ENCODE measurements at places on chromosomes 3 and 15. TPM values are rescaled to one million over a fixed set of nuclear protein-coding genes. Genes with fewer than 3 reads are reported as not detected.

The MYZAP gene
- polyA plus RNA-seq: 7.2 TPM

The GPR176 gene
- 0.60 TPM for polyA plus RNA-seq

The CIB2 gene
- 16.9 TPM for polyA plus RNA-seq

The TMIE gene
- polyA plus RNA-seq: not detected

The MAP4 gene
- 55.3 TPM for polyA plus RNA-seq

The MCF2L2 gene
- polyA plus RNA-seq: not detected

The ADAMTSL3 gene
- 2.4 TPM for polyA plus RNA-seq

The USP13 gene
- 0.69 TPM for polyA plus RNA-seq

The ICE2 gene
- polyA plus RNA-seq: 4.6 TPM

DNA sequence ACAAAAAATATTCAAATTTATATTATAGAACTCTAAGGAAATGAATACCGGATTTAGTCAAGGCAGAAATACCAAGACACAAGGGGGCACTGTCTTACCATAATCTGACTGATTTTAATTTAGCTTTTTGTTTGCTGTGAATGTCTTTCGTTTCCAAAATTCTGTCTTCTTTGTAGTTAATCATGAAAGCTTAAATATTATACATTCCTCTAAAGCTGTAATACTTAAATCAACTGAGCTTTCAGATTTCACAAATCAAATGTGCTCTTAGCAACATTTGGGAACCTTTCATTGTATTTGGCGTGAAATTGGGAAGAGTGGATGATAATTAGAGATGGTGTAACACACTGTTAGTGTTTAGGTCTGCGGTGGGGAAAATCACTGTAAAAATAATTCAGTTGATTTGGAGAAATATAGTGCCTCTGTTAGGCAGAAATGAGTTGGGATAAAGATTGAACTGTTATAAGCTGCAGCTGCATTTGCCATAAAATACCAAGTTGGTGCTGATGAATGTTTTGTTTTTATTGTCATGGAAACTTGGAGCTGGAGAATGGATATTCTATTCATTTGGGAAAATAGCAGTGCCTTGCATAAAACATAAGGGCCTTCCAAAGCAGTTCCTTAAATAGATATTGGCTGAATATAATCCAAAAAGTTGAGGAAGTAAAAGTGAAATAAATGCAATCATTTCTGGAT, 228.2 kb downstream of the TCF12 start:
- DNase-seq: no peak
- peak overlapping the region; percentile 23 for H3K4me3 ChIP-seq
- peak overlapping the region; percentile 12 for H3K27ac ChIP-seq
- peaks cover 36% of the 10 kb centered on the region for H3K4me1 ChIP-seq
- H3K27me3 ChIP-seq: no peaks in the 10 kb centered on the region
- H3K36me3 ChIP-seq: no peaks in the 10 kb centered on the region

GRCh38 chr3:149449799-149450198, 24.7 kb upstream of the TM4SF4 start:
- H3K4me1 ChIP-seq: no peaks in the 10 kb centered on the region
- no peak overlapping the region for H3K4me3 ChIP-seq
- DNase-seq: no peak
- H3K27me3 ChIP-seq: no peaks in the 10 kb centered on the region
- H3K36me3 ChIP-seq: no peaks in the 10 kb centered on the region

DNA sequence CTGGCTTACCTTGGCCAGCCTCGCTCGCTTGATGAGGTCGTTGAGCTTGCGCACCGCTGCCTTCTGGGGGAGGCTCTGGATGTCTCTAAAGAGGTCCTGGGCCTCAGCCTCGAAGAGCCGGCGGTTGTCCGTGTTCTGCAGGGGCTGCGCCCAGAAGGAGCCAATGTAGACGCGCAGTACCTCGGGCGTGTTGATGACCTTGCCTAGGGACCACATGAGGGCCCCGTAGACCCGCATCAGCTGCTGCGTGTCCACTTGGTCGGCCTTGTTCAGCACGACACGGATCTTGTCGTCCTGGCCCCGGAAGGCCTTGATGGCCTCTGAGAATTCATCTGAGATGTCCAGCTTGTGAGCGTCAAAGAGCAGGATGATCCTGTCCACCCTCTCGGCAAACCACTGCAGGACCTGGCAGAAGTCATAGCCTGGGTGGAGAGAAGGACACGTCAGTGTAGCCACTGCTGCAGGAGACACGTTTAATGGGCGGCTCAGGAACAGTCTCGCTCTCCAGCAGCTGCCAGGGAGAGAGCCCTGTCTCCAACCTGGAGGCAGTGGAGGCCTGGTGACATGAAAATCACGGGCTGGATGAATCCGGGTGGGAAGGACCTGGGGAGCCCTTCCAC, 25.5 kb upstream of the SPTBN5 start:
- H3K4me3 ChIP-seq: no peak overlapping the region
- no peaks in the 10 kb centered on the region for H3K36me3 ChIP-seq
- no peaks in the 10 kb centered on the region for H3K27me3 ChIP-seq
- peaks cover 20% of the 10 kb centered on the region for H3K4me1 ChIP-seq
- H3K27ac ChIP-seq: no peak overlapping the region
- DNase-seq: no peak

DNA sequence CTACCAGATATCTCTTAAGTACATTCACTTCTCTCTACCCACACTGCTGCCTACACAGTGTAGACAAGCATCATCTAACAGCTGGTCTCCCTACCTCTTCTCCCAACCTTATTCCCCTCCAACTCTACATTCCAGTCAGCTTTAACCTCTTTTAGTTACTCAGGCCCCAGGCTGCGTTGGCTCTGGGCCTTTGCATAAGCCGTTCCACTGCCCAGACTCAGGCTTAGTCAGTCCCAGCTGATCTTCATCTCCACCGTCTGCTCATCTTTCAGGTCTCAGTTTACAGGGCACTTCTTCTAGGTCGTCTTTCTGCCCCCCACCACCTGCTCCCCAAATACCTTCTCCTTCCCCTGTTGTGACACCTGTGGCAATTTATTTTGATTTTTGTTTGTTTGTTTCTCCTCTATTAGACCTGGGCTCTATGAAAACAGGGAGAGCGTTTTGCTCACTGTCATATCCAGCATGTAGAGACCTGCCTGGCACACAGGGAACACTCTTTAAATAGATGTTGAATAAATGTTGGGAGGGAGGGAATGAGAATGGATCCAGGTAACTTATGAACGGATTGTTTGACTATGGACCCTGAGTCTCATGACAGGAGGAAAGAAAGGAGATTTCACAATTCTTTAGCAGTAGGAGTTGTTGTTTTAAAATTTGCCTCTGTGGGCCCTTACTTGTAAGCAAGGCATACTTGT, 11.1 kb downstream of the SLC27A2 start:
- no peaks in the 10 kb centered on the region for H3K27me3 ChIP-seq
- H3K36me3 ChIP-seq: no peaks in the 10 kb centered on the region
- DNase-seq: no peak
- no peaks in the 10 kb centered on the region for H3K4me1 ChIP-seq

DNA sequence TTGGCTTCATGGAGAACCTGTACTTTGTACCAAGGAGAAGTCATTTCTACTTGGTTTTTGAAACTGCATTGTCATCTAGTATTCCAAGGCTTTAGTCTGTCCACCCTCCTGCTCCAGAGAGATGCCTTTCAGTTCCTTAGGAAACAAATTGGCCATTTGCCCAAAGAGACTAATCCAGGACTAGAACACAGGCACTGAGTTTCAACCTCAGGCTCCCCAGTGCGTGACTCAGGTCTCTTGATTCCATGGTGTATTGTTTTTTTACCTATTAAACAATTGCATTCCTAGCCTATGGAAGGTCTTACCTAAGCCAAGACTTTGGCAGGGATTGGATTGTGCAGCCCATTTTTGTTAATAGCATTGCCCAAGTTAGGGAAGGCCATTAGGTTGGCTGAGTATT, 214.8 kb upstream of the CTDSPL start:
- H3K27ac ChIP-seq: peak overlapping the region; percentile 7
- H3K4me3 ChIP-seq: no peak overlapping the region
- peaks cover 13% of the 10 kb centered on the region for H3K4me1 ChIP-seq

DNA sequence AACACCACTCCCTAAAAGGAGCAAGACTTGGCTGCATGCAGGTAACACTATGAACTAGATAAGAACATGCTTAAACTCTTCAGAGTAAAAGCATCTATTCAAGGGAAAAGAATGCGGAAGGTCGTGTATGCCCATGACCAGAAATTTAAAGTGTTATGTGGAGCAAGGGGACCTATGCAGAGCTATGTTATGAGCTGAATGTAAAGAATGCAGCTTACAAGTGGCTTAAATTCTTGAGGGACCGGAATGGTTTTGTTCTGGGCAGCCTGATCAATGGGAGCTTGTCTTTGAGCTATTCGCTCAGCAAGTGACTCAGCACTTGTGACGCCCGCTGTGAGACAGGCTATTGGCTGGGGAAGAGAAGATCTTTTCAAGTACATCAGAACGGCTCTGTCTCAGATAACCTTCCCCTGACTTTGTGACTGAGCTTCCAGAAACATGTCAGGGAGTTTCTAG, 367.5 kb upstream of the THBS1 start:
- DNase-seq: peak; percentile 66
- no peak overlapping the region for H3K4me3 ChIP-seq
- peaks cover 11% of the 10 kb centered on the region for H3K4me1 ChIP-seq
- H3K27me3 ChIP-seq: no peaks in the 10 kb centered on the region

GRCh38 chr3:82015241-82015640, 253.8 kb upstream of the GBE1 start:
- no peaks in the 10 kb centered on the region for H3K27me3 ChIP-seq
- no peak overlapping the region for H3K27ac ChIP-seq
- H3K4me3 ChIP-seq: no peak overlapping the region
- DNase-seq: no peak
- H3K36me3 ChIP-seq: no peaks in the 10 kb centered on the region

GRCh38 chr15:32956006-32956405, 238.2 kb downstream of the GREM1 start:
- H3K27me3 ChIP-seq: no peaks in the 10 kb centered on the region
- no peak overlapping the region for H3K27ac ChIP-seq
- DNase-seq: no peak
- H3K4me3 ChIP-seq: no peak overlapping the region

- peaks cover 5% of the 10 kb centered on the region for H3K36me3 ChIP-seq
- H3K4me3 ChIP-seq: no peak overlapping the region
- H3K27ac ChIP-seq: no peak overlapping the region
- H3K27me3 ChIP-seq: no peaks in the 10 kb centered on the region
- H3K4me1 ChIP-seq: no peaks in the 10 kb centered on the region
These were observed 61.6 kb downstream of the ATP2C1 start for GRCh38 chr3:130955481-130955880.

Measured in sigmoid colon (tissue), 7 donors.